ENCODE measurements at places on chromosomes 3 and 15. TPM values are rescaled to one million over a fixed set of nuclear protein-coding genes. Genes with fewer than 3 reads are reported as not detected.

IL17RC gene
- total RNA-seq, result 111 TPM

GRCh38 chr15:70451821-70452653 is 311.3 kb downstream of the UACA start:
- peak; percentile 63 for DNase-seq

- DNase-seq, result peak; percentile 49
These were observed 1.7 kb downstream of the CHDH start for GRCh38 chr3:53844262-53845102.

DNA sequence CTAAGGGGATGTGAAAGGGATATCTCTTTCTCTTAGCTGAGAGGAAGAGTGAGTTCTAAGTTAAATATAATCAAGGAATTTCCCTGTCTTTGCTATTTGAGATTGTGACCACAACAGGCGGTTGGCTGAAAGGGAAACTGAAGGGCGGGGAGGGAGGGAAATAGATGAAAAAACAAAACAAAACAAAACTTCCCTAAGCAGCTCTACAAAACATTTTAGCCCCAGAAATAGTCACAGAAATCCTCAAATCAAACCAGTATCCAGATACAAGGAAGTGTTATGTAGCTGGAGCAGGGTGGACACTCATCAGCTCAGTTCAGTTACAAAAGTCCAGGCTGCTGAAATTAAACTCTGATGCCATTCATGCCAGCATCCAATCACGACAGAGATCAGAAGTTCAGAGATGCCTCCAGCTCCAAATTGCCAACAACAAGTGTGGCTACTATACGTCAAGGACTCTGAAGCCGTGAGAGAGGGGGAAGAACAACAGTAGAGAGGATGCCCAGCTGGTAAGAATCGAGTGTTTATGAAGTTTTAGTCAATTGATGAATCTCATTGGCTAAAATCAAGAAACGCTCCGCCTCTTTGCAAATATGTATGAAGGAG is 319 bp upstream of the TP63 start:
- peak; percentile 27 for DNase-seq

SLC51A gene
- total RNA-seq, result 0.92 TPM

TAGLN3 gene
- not detected for total RNA-seq

- DNase-seq, result no peak
These were observed 135.9 kb upstream of the TGFBR2 start for GRCh38 chr3:30470496-30470895.

SPTBN5 gene
- total RNA-seq, result 0.87 TPM

DNA sequence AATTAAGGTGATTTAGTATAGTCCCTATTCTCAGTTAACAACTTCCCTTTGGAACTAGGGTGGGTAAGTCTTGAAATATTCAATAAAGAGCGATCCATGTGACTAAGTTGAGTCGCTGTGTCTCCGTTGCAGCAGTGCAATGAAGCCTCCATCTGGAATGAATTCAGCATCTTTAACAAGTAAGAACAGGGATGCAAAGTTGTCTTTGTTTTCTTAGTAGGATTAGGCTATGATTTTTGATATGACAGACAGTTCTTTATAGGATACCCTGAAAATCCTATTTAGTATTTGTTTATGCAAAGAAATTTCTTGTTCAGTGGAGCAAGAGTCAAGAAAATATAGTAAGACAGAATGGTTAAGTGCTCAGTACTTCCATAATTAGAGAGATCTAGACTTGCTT is 52.7 kb downstream of the RBMS3 start:
- DNase-seq, result no peak

DNA sequence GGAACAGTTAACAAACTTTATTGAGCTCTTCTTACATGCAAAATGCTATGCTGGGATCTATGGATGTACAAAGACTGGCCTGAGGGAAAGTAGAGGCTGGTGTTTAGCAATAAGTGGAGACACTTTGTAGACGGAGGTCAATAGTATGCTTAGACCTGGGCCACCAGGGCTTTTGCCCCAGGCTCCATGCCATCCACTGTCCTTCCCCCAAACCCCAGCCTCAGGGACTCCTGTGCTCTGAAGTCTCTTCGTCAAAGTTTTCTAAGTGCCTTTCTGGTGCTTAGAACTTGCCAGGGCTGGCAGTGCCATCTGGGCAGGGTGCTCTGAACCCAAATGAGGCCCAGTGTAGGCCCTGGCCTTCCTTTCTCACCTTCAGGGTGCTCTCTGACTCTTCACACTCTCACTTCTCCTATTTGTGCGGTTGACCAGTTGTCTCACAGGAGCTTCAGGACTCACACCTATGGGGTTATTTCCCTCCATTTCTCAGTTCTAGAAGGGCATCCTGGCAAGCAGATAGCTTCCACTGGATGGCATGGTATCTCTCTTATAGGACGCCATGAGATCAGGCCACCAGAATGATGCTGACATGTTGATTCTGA is 21.8 kb upstream of the KCNAB1 start:
- DNase-seq, result no peak

DNA sequence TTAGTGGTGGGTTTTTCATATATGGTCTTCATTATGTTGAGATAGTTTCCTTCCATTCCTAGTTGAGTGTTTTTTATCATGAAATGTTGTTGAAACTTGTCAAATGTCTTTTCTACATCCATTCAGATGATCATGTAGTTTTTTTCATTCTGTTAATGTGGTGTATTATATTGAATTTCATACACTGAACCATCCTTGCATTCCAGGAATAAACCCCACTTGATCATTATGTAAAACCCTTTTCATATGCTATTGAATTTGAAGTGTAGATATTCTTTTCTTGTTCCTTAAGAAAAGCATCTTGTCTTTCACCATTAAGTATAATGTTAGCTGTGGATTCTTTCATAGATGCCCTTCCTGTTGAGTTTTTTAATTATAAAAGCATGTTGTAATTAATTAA is 42.9 kb downstream of the PIAS1 start:
- DNase-seq, result no peak

GRCh38 chr15:70522323-70522966 is 240.9 kb downstream of the UACA start:
- DNase-seq, result no peak

DNA sequence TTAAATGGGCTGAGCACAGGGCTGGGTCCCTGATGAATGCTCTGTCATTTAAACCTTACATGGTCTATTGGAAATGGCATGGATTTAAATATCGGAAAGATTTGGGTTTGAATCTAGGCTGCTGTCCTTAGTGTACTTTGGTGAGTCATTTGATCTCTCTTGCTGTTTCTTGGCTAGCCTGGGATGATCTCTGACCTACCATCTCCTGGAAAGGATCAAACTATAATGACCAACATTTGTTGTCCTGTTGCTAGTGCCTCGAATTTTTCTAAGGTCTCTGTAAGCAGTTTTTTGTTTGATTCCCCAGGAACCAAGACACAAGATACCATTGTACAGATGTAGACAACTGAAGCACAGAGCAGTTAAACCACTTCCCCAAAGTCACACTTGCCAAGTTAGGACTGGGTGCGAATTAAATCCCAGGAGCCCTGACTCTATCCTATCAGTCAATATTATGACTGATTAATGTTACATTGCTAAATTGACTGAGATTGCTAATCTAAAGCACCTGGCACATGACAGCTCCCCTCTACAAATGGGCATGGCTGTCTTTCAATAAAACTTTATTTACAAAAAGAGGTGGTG is 244.9 kb upstream of the MCTP2 start:
- DNase-seq, result no peak

CHMP2B gene
- 21.7 TPM for total RNA-seq
